ENCODE measurements at places on chromosomes 1 and 21.
A peak's percentile ranks its signal among the peaks of the same experiment; 100 is the strongest.

GRCh38 chr1:9397997-9398526 lies 105.4 kb downstream of the SPSB1 start:
- DNase-seq = peak; percentile 75

DNA sequence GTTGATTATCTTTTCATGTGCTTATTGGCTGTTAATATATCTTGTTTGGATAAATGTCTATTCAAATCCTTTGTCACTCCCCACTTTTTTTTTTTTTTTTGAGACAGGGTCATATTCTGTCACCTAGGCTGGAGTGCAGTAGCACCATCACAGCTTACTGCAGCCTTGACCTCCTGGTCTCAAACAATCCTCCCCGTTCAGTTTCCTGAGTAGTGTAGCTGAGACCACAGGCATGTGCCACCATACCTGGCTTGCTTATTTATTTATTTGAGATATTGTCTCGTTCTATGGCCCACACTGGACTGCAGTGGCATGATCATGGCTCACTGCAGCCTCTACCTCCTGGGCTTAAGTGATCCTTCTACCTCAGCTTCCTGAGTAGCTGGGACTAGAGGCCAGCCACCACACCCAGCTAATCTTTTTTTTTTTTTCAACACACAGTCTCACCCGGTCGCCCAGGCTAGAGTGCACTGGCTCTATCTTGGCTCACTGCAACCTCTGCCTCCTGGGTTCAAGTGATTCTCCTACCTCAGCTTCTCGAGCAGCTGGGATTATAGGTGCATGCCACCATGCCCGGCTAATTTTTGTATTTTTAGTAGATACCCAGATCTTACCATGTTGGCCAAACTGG lies 13.9 kb upstream of the MYCL start:
- no peak for DNase-seq

DNA sequence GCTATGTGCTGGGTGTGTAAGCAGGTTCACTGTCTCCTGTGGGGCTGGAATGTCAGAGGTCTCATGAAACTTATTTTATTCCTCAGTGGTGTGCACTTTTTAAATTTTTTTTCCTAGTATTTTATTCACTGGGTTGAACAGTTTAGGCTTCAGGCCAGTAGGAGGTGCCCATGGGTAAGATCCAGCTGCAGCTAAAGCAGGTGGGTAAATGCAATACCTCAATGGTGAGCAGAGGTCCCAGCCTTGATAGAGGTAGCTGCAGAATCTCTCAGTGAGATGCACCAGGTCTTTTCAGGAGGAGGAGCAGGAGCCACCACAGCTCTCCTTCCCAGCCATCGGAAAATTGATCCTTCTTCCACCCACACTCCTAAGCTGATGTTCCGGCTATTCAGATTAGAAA lies 12.6 kb upstream of the OR6N2 start:
- DNase-seq = no peak

- peak; percentile 15 for DNase-seq
These were observed 111.6 kb downstream of the CYYR1 start for GRCh38 chr21:26461500-26461899.

DNA sequence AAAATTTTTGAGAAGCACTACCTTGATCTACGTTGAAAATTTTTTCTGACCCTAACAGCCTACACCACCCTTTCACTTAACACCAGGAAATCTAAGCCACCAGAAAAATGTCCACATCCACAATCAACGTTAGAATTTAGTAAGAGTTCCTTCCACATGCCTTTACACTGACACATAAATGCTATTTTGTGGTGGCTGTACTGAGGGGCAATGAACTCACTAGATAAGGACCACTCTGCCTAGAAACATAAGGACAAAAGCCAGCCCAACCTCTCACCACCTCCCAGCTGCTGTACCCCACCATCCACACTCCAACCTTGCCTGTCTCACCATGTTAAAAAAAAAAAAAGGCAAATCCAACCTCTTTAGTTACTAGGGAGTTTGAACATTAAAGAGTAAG lies 29.8 kb downstream of the PARP1 start:
- no peak for DNase-seq

- no peak for DNase-seq
These were observed 216.9 kb upstream of the RRP15 start for GRCh38 chr1:218068241-218068640.

- DNase-seq = no peak
These were observed 48.9 kb upstream of the HSD17B7 start for GRCh38 chr1:162741574-162741973.

DNA sequence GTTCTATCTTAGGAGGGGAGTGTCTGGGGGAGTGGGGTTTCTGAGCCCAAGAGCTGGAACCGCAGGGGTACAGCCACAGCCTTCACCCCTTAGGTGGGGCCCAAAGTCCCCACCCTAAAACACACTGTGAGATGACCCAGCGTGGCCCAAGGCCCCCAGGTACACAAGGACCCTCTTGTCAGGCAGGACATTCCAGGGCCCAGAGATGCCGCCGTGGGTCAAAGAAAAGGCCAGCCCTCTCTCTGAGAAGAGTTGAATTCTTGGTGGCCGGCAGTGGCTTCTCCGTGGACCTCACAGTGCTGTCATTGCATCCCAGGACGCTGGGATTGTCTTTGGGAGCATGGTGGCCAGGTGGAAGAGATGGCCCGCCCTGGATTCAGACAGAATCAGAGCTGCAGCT lies 176.3 kb upstream of the C1orf174 start:
- DNase-seq = no peak

- no peak for DNase-seq
These were observed 356.5 kb upstream of the DUSP10 start for GRCh38 chr1:222098404-222098803.

GRCh38 chr1:23814016-23814415 lies 11.2 kb downstream of the HMGCL start:
- no peak for DNase-seq

DNA sequence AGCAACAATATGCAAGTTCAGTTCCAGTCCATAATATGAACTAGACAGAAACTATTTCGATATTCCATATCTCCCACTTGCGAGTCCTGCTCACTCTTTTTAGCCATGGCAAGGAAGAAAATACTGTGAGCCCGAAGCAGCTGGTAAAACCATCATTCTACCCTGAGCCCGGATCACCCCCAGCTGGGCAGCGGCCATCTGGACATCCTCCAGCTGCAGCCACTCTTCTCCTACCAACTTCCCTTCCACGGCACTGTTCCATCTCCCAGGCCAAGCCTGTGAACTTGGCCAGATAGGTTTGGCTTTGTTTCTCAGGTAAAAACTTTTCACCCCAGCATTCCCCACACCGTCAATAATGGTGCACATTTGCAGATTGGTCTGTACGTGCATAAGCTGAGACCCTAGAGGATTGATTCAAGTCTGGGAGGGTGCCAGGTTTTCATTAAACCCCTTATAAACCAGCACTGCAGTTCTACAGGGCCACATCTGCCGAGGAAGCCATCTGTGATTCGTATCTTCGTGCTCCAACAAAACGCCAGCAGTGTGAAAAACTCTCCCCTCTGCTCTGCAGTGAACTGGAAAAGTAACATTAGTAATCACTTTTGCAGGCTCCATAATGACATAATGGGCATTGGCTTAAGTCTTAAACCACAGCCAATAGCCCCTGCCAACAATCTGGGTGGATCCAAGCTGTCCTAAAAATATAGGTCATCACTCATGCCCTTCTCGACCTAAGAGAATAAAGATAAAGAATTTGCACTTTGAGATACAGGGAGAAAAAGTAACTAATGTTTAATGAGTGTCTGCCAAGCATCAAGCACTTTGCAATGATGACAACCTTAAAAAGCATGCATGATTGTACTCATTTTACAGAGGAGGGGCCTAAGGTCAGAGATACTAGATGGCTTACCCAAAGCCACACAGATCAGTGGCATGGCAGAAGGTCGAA lies 205.1 kb downstream of the PLPP3 start:
- peak; percentile 45 for DNase-seq

DNA sequence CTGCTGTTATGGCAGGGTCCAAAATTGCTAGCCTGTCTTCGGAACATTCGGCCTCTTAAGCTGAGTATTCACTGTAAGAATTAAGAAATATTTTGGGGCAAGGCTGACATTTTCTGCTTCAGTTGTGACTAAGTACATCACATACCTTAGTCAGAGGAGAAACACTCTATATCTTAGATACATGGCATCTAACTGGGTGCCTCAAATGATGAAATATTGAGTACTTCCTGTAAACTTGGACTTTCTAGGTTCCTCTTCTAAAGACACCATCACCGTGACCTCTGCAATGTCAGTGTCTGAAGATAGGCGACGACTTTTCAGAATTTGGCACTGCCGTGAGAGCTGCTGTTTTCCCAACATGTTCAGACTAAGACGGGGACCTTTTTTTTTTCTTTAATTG lies 65.6 kb downstream of the PCBP3 start:
- peak; percentile 38 for DNase-seq

GRCh38 chr1:71823708-71824305 lies 458.5 kb downstream of the NEGR1 start:
- no peak for DNase-seq

- DNase-seq = no peak
These were observed 38.8 kb downstream of the PLXNA2 start for GRCh38 chr1:208205216-208206013.

GRCh38 chr1:9592510-9593075 lies 3.9 kb downstream of the TMEM201 start:
- DNase-seq = no peak

- DNase-seq = no peak
These were observed 209.9 kb downstream of the SDCCAG8 start for GRCh38 chr1:243465738-243466137.

GRCh38 chr1:11847667-11848372 lies at the start of gene NPPA:
Gene NPPA, minus strand, starts transcription at chr1:11847783. Its CDS starts 99 bp downstream, at chr1:11847684.
- peak; percentile 19 for DNase-seq

GRCh38 chr1:61487801-61488200 lies 237.1 kb downstream of the TM2D1 start:
- DNase-seq = no peak

- DNase-seq = no peak
These were observed 21.6 kb downstream of the ENO1 start for GRCh38 chr1:8856689-8857412.

DNA sequence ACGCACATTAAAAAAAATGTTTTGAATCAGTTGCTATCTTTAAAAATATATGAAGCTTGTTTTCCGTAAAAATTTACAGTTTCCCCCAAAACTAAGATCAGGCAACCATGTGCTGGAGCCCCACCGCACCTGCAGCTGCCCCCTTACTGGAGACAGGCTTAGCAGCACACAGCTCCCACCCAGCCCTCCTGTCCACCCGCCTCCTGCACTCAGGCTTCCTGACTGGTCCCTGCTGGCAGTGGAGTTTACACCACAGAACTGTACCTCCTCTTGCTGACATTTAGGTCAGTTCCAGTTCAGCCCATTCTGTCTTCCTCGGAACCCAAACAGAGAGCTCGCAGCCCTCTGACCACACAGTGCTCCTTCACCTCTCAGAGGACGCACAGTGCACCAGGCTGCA lies 2.1 kb downstream of the GPR161 start:
- no peak for DNase-seq

- no peak for DNase-seq
These were observed 261.4 kb downstream of the GRIK3 start for GRCh38 chr1:36772647-36773495.

GRCh38 chr1:231702331-231702730 lies 75.7 kb downstream of the DISC1 start:
- DNase-seq = no peak

DNA sequence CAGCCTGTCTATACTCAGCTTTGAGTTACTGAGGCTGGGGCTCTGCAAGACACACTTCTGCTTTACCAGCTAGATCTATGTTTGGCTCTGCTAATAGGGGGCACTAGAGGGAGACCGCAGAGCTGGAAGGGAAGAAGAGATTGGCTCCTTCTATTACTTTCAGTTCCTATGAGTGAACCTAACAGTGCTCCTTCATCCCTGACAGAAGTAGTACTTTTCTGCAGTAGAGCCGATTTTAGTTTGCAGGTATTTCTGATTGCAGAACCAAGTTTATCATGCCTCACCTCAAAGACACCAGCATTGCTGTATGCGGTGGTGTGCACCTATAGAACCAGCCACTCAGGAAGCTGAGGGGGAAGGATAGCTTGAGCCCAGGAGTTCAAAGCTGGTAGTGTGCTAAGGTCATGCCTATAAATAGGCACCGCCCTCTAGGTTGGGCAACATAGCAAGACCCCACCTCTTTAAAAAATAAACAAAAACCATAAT lies 5.7 kb upstream of the ZDHHC18 start:
- DNase-seq = no peak

- peak; percentile 51 for DNase-seq
These were observed 407 bp downstream of the GALNT2 start for GRCh38 chr1:230067419-230067870.

DNA sequence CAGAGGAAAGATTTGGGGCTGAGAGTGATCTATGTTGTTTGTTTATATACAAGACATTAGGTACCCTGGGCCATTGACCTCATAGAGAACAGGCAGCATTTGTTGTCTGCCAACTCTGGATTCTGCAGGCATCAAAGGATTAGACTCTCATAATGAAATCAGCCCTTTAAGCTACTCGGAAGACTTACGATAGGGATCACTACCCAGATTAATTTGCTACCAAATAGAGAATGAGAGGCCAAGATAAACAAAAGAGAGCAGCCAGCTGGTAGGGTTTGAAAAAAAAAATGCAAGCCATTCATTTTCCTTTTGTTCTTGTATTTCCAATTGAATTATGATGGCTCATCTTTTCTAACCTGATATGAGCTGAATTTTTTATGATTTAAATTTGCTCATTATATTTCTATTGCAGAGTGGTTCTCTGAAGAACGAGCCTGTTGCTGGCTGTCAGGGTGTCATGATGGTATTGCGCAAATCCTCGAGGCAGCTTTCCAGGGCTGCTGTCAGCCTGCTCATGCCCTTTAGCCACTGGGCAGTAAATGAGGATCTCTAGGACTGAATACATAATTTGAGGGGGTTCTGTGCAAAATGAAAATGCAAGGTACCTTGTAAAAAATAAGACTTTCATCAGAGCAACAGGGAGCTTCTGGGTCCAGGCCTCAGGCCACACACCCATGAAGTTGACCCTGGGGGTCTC lies 116.4 kb upstream of the KCNJ15 start:
- DNase-seq = no peak

DNA sequence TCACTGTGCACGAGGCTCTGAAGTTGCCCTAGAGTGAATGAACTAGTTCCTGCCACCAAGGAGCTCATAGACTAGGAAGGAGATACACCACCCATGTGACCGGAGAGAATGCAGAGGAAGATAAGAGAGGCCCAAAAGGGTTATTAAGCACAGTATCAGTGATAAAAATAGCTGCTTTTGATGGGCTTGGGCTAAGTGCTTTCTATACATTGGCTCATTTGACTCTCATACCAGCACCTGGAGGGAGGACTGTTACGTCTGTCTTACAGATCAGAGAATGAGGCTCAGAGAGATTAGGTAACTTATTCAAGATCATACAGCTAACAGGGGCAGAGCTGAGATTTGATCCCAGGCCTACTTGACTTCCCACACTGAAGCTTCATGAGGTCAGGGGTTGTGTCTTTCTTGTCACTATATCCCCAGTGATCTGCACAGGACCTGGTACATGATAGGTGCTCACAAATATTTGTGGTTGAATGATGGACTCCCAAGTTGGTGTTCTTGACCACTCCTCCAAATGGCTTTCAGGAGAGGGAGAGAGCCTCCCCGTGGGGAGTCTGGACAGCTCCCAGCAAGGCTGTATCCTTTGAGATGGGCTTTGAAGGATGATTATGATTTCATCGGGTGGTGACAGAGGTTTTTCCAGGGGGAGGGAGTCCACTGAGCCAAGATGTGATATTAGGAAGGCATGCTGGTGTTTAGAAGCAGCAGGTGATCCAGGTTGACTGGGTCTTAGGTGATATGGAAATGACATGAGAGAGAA lies 14.4 kb downstream of the PPFIA4 start:
- no peak for DNase-seq

GRCh38 chr1:208003241-208003640 lies 92.3 kb upstream of the CD34 start:
- no peak for DNase-seq

GRCh38 chr1:224387302-224387912 lies 30.7 kb downstream of the CNIH4 start:
- no peak for DNase-seq

GRCh38 chr1:47545912-47546483 lies 108.2 kb downstream of the FOXD2 start:
- DNase-seq = no peak
